ENCODE measurements at places on chromosomes 16 and 17. TPM values are rescaled to one million over a fixed set of nuclear protein-coding genes. Genes with fewer than 3 reads are reported as not detected.

GRCh38 chr16:85359147-85359822, 247.0 kb upstream of the CIBAR2 start:
- peak; percentile 67 for DNase-seq

Gene SDK2
- 2.1 TPM for total RNA-seq

Gene KAT8
- total RNA-seq, result 83.5 TPM

- no peak for DNase-seq
Measured at GRCh38 chr16:27500801-27501200, 48.9 kb downstream of the GTF3C1 start.
